Fibroblast of lung (primary cell): ENCODE measurements at places on chromosomes 13 and 19.

DNA sequence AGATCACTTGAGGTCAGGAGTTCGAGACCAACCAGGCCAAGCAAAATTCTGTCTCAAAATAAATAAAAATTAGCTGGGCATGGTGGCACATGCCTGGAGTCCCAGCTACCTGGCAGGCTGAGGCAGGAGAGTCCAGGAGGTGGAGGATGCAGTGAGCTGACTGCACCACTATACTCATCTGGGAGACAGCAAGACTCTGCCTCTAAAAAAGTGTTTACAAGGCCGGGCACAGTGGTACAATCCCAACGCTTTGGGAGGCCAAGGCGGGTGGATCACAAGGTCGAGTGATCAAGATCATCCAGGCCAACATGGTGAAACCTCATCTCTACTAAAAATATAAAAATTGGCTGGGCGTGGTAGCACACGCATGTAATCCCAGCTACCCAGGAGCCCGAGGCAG, 4.2 kb upstream of the DAPK3 start:
- H3K36me3 ChIP-seq, result peaks cover 42% of the 10 kb centered on the region
- H3K4me1 ChIP-seq, result no peaks in the 10 kb centered on the region
- DNase-seq, result no peak
- no peaks in the 10 kb centered on the region for H3K27me3 ChIP-seq
- H3K4me3 ChIP-seq, result no peak overlapping the region

DNA sequence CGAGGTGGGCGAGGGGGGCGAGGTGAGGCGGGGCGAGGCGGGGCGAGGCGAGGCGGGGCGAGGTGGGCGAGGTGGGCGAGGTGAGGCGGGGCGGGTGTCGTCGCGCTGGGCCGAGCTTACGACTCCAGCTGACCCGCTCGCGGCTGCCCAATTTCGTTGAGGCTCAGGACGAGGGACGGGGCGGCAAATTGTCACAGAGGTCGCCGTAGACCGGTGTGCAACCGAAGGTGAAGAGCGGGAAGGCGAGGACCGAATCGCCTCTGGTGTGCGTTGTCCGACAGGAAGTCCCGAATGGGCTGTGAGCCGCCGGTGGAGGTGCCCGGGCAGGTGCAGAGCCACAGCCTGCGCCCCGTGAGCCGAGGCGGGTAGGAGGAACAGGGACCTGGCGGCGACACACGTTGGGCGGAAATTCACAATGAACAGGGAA, at the start of gene LACC1:
Gene LACC1 (plus strand): TSS at position 150 of the 427 bp plus-strand sequence. CDS start 1,082 bp downstream, outside the sequence.
- H3K4me1 ChIP-seq, result no peaks in the 10 kb centered on the region
- peak within 1 kb of the TSS; percentile 66 for H3K4me3 ChIP-seq
- H3K27ac ChIP-seq, result peak within 1 kb of the TSS; percentile 93
- H3K27me3 ChIP-seq, result no peaks in the 10 kb centered on the region

GRCh38 chr13:66992183-66992582, 238.0 kb downstream of the PCDH9 start:
- H3K27ac ChIP-seq, result no peak overlapping the region
- H3K4me3 ChIP-seq, result no peak overlapping the region
- no peaks in the 10 kb centered on the region for H3K4me1 ChIP-seq
- no peaks in the 10 kb centered on the region for H3K27me3 ChIP-seq

- H3K4me3 ChIP-seq, result no peak overlapping the region
- no peak overlapping the region for H3K27ac ChIP-seq
- no peaks in the 10 kb centered on the region for H3K36me3 ChIP-seq
- no peak for DNase-seq
- H3K27me3 ChIP-seq, result no peaks in the 10 kb centered on the region
These were observed 259.2 kb upstream of the TMTC4 start for GRCh38 chr13:100933841-100934240.

DNA sequence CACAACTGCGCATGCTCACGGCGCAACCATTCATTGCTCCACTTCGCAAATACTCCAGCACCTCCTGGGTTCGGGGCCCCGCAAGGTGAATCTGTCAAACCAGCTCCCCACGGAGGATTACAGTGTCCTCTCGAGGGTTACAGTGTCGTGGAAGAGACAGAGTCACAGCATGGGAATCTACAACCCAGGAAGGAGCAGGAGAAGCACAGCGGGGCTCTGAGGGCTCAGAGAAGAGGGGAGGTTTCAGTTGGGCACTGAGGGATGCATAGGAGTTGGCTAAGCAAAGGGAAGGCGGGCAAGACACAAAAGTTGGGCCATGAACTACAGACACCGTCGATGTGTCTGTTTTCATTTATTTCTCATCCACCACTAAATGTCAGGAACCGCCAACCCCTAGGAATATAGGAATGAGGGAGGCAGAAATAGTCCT, 1.0 kb upstream of the GTF2F1 start:
- peak overlapping the region; percentile 94 for H3K27ac ChIP-seq
- no peak for DNase-seq
- peaks cover 5% of the 10 kb centered on the region for H3K4me1 ChIP-seq
- H3K36me3 ChIP-seq, result peaks cover 9% of the 10 kb centered on the region
- H3K4me3 ChIP-seq, result peak overlapping the region; percentile 94
- H3K27me3 ChIP-seq, result no peaks in the 10 kb centered on the region

DNA sequence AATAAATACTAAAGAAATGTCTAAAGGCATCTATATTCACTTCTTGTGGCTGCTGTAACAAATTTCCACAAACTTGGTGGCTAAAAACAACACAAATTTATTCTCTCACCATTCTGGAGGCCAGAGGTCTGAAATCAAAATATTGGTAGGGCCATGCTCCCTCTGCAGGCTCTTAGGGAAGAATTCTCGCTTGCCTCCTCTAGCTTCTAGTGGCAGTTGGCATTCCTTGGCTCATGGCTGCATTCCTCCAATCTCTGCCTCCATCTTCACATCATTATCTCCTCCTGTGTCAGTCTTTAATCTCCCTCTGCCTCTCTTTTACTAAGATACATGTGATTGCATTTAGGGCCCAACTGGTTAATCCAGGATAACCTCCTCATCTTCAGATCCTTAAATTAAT, 54.1 kb upstream of the RFXAP start:
- H3K27me3 ChIP-seq, result no peaks in the 10 kb centered on the region
- no peak for DNase-seq
- no peak overlapping the region for H3K27ac ChIP-seq
- H3K4me3 ChIP-seq, result no peak overlapping the region
- H3K4me1 ChIP-seq, result no peaks in the 10 kb centered on the region
- H3K36me3 ChIP-seq, result no peaks in the 10 kb centered on the region

DNA sequence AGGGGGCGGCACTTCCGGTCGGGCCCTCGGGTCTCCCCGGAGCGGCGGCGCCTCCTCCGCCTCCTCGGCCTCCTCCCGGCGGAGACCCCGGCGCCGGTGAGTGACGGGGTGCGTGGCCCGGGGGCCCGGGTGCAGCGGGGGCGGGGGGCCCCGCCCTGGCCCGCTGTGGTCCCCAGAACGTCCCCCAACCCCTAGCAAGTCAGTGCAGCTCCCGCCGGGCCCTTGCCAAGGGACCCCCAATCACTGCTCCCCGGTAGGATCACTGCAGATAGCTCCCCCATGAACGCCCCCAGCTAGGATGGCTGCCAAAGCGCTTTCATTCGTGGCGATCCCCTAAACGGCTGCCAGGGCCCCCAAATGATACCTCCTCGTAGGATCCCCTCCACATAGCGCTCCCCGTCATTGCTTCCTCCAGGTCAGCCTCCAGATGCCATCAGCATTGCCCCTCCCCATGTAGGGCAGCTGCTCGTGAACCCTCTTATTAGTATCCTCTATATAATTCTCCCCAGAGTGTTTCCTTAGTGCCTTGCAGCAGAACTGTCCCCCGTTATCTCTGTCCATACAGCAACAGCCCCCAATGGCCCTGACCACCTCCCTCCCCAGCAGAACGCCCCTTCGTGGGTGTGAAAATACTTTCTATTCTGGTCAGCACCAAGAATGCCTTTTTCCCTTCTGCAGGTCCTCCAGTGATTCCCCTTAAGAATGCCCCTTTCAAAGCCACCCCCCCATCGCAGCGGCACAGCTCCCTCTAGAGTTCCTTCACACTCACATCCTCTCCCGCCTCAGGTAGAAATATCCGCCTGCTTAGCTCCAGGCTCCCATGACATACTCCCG, at the start of gene ZNF865:
Gene ZNF865 (plus strand): TSS at position 11 of the 834 bp plus-strand sequence. CDS start 7,972 bp downstream, outside the sequence.
- peak; percentile 87 for DNase-seq
- peak within 1 kb of the TSS; percentile 93 for H3K27ac ChIP-seq
- peaks cover 10% of the 10 kb centered on the region for H3K4me1 ChIP-seq
- H3K27me3 ChIP-seq, result no peaks in the 10 kb centered on the region

DNA sequence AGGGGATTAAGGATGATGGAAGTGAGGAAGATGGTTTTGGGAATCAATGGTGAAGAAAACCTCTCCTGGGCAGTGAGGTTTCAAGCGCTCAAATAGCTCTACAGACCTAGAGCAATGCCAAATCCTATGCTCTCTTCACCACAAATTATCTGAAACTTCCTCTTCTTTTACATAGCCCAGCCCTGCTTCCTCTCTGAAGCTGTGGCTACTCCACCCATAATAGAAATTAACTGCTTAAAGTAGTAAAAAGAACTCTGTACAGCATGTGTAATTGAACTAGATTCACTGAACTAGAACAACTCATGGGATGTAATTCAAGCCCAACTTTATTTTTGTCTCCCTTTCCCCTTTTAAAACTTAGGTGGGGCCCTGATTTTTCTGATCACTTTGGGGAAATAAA, 20.4 kb upstream of the IFT88 start:
- H3K36me3 ChIP-seq, result no peaks in the 10 kb centered on the region
- no peak overlapping the region for H3K4me3 ChIP-seq
- DNase-seq, result no peak
- no peaks in the 10 kb centered on the region for H3K4me1 ChIP-seq
- H3K27me3 ChIP-seq, result peaks cover 3% of the 10 kb centered on the region

GRCh38 chr13:20588529-20589110, 21.7 kb downstream of the IFT88 start:
- DNase-seq, result no peak
- H3K27ac ChIP-seq, result no peak overlapping the region
- no peaks in the 10 kb centered on the region for H3K27me3 ChIP-seq

DNA sequence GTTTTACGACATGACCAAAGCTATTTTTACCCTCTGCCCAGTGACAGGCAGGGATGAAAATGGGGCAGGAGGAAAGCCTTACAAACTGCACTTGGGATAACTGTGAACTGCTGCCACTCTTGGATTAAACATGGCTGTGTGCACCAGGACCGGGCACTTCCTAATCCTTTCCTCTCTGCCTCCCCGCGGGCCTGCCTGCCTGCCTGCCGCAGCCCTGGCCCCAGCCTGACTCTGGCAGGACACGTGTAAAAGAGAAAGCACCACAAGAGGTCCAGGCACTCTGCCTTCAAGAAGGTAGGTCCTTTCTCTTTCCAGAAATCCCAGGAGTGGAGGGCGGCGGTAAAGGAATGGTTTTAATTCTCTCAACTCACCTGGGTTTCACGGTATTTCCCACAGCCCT, 4.8 kb downstream of the TSHZ3 start:
- no peak overlapping the region for H3K27ac ChIP-seq
- H3K36me3 ChIP-seq, result no peaks in the 10 kb centered on the region
- peaks cover 13% of the 10 kb centered on the region for H3K4me1 ChIP-seq
- DNase-seq, result no peak
- no peak overlapping the region for H3K4me3 ChIP-seq
